ENCODE measurements at places on chromosomes 6 and 20.

DNA sequence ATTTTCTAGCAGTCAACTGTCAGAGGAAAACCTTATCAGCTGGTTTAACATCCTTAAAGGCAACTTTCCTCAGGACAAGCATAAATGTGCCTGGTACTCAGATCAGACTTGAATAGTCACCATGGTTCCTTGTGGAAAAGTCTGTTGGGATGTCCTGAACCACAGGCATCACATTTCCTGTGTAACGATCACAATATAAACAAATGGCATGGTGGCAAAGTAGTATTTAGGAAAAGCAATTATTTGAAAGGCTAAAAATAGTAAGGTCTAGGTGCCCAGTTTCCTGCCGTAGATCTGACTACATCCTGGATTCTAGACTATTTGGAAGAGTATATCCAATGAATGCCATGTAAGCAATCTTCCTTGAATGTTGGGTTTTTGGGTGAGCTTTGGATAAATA lies 271.9 kb upstream of the AGPAT4 start:
- DNase-seq, result no peak

DNA sequence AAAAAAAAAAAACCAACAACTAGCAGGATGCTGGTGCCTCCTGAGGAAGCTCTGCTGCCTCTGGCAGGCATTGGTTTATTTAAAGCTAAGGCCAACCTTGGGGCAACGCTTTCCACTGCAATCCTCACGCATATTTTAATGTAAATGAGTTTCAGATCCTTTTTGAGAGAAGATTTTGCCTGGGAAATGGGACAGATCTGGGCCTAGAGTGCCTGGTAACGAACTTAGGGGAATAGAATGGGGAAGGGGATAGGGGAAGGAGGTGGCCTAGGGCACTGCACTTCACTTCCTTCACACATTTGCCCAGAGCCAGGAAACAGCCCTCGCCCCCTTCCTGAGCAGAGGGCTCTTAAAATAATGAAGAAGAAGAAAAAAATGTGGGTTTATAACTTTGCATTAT lies 132.7 kb upstream of the TMEM170B start:
- no peak for DNase-seq

- no peak for DNase-seq
Measured at GRCh38 chr6:139329224-139329623, 37.4 kb upstream of the TXLNB start.

- DNase-seq, result no peak
Measured at GRCh38 chr20:49313283-49313682, 35.4 kb upstream of the ZNFX1 start.

- DNase-seq, result no peak
Measured at GRCh38 chr20:38143238-38143645, 21.8 kb downstream of the TGM2 start.

- no peak for DNase-seq
Measured at GRCh38 chr6:153024709-153025017, 22.2 kb upstream of the MTRF1L start.

- DNase-seq, result no peak
Measured at GRCh38 chr6:12761376-12762115, 45.0 kb downstream of the PHACTR1 start.

GRCh38 chr6:162262466-162263196 lies 464.9 kb downstream of the PRKN start:
- DNase-seq, result no peak

DNA sequence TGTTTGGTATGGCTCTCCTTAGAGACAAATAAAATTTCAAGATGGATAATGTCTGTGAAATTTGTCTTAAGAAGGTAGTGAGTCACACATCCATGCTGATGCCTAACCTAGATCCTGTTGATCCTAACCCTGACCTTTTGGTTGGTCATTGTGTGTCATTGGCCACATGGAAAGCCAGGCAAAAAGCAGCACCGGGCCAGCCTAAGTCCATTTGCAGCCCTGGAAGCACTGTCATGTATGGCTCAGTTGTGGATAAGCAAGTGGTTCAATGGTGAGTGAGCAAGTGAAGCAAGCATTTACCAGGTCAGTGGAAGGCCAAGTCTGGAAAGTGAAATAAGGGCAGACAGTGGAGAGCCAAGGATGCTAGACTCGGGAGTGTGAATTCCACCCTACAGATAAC lies 12.1 kb upstream of the XRN2 start:
- DNase-seq, result no peak
